Stimulated activated CD8-positive, alpha-beta memory T cell treated with anti-CD3 and anti-CD28 coated beads, Interleukin-7, amount 100 ng/mL, for 4 hours (primary cell): ENCODE measurements at places on chromosomes 3 and 15.

DNA sequence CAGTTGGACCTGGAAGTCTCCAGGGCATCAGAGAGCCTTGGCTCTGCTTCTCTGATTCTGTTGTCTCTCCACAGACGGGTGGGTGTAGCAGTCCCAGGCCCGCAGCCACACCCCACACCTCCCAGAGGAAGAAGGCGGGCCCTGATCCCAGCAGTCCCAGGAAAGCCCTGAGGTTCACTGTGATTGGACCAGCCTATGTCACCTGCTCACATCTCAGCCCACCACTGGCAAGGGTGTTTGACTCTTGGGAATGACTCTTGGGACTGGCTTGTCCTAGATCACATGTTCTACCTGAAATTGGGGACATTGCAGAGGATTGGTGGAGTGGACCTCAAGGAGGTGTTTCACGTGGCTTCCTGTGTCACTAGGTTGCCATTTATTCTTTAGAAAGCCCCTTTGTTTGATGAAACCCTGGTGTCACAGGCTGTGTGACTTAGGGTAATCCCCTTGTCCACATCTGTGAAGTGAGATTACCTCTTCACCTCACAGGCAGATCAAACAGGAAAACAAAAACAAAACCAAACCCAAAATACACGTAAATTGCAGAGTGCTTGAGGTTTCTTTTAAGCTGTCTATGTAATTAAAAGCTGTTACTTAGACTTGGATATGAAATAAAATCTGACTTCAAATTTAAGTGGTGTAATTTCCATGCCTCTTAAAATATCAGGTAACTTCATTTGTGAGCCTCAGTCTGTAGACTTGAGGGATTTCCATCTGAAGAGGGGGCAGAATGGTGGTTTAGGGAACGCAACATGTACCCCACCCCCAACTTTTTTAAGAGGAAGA is 26.7 kb downstream of the FLNB start:
- DNase-seq, result no peak

DNA sequence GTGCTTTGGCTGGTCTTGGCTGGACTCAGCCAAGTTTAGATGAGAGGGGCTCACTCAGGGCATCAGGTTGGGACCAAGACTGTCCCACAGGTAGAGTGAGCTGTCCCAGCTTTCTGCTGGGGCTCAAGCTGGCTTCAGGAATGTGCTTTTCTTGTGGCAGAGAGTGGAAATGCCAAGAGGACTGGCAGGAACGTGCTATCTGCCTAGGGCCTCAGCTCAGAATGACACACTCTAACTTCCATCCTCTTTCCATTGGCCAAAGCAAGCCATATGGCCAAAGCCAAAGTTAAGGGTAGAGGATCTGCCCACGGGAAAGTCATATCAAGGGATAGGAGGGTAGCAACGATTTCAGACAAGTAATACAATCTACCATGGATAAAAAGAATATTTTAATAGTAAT is 178.8 kb downstream of the ABHD5 start:
- no peak for DNase-seq

- no peak for DNase-seq
These were observed 107.4 kb upstream of the MLF1 start for GRCh38 chr3:158463556-158463955.

GRCh38 chr3:187889601-187890404 is 144.5 kb upstream of the BCL6 start:
- DNase-seq, result no peak

DNA sequence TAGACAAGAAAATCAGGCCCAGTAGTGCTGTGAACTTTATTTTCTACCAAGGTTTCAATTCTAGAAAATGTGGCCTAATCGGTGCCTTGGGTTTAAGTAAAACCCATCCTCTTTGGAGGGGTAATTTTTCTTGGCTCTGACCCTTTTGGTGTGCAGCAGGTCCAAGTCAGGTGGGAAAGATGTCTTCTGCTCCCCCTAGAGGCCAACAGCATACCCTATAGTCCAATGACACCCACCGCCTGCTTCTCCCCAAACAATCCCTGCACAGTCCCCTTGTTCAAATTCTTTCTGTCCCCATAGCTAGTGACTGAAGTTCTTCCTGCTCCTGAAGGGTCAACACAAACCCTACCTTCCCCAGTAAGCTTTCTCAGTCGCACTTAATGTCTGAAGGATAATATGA is 261.8 kb upstream of the GOLGA6L4 start:
- DNase-seq, result no peak

DNA sequence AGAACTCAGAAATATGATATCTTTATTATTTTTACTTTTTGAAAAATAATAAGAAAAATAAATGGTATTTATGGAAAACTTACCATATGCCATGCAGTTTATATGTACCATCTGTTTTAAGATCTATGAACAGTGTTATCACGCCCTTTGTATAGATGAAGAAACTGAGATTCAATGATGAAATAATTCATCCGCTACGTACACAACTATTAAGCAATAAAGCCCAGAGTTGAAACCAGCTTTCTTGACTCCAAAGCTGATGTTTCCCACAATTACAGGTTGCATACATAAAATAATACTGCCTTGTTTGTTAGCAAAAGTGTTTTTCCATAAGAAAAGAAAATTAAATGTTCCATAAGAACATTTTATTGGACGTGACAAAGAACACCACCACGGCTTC is 67.2 kb upstream of the BCL6 start:
- no peak for DNase-seq

DNA sequence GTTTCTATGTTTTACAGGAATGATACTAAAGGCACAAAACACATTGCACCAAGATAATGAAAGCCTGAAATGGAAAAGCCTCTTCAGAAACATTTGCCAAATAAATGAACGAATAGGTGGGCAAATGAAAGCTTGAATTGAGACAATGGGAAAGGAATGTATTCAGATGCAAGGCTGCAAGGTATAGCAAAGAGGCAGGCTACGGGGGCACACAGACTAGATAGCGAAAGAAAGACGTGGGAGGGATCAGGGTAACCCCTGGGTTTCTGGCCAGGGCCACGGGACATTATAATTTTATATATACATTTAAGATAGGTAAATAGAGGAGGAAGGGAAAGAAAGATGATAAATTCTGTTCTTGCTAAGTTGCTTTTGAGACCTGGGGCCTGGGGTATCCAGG is 95.9 kb upstream of the NLGN1 start:
- no peak for DNase-seq

DNA sequence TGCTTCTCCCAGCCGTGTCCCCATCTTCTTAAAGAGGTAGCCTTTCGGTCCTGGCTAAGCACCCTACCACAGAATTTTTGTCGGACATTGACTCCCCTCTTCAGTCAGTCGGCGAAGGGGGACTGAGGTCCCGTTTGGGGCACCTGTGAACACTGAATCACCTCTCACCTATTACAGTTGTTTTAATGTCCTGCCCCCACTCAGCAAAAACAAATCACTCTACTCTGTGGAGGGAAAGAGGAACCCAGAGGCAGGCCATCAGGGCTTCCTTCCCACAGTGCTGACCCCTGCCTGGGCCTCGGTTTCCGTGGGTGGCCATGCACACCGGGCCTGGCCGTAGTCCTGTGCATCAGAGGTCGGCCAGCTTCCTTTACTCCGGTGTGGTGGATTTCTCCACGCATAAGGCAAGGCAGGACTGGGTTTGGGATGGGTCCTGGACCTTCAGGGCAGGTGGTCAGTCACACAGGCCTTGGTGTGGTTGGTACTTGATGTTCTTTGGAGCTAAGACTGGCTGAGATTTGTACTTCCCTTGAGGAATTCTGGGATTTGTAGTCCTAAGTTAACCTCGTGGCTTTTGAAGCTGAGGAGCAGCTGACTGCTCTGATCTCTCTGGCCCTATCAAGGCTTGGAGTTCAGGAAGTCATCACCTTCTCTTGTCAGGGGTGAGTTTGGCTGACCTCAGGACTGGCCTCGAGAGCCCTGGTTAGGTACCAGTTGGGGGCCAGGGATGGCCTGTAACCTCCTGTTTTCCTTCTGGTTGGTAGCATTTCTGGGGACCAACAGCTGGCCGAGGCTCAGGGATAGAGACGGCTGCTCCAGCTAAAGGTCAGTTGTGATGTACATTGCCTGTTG is 627 bp upstream of the FAM131A start:
- no peak for DNase-seq

GRCh38 chr3:157087780-157088600 is 72.0 kb downstream of the CCNL1 start:
- DNase-seq, result no peak

GRCh38 chr3:9180764-9181117 is 68.7 kb downstream of the SRGAP3 start:
- DNase-seq, result no peak

DNA sequence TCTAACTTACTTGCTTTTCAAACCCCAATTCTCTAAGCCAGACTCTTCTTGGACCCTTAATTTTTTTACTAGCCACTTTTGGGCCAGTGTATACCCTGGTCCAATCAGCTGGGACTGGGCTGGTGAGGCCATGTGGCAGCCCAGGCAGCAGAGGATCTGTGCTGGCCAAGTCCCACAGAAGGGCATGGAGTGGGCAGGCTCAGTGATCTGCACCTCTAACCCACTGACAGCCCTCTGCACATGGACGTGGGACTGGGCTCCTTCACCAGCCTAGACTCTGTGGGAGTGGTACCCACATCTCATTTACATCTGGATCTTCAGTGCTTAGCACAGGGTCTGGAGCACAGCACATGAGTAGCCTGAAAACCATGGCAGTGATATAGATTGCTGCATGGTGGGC is 56.1 kb upstream of the PRR23C start:
- DNase-seq, result no peak

GRCh38 chr3:116051040-116051439 is 394.2 kb downstream of the LSAMP start:
- no peak for DNase-seq

- no peak for DNase-seq
These were observed 831.7 kb downstream of the CADM2 start for GRCh38 chr3:85790445-85791030.

- no peak for DNase-seq
These were observed 16.2 kb downstream of the THAP10 start for GRCh38 chr15:70876011-70876410.

- DNase-seq, result no peak
These were observed 192.0 kb downstream of the GHSR start for GRCh38 chr3:172256101-172256734.

- no peak for DNase-seq
These were observed 161.7 kb upstream of the ZNF385D start for GRCh38 chr3:21912711-21913110.

- DNase-seq, result no peak
These were observed 74.8 kb upstream of the POMGNT2 start for GRCh38 chr3:43180694-43181093.

DNA sequence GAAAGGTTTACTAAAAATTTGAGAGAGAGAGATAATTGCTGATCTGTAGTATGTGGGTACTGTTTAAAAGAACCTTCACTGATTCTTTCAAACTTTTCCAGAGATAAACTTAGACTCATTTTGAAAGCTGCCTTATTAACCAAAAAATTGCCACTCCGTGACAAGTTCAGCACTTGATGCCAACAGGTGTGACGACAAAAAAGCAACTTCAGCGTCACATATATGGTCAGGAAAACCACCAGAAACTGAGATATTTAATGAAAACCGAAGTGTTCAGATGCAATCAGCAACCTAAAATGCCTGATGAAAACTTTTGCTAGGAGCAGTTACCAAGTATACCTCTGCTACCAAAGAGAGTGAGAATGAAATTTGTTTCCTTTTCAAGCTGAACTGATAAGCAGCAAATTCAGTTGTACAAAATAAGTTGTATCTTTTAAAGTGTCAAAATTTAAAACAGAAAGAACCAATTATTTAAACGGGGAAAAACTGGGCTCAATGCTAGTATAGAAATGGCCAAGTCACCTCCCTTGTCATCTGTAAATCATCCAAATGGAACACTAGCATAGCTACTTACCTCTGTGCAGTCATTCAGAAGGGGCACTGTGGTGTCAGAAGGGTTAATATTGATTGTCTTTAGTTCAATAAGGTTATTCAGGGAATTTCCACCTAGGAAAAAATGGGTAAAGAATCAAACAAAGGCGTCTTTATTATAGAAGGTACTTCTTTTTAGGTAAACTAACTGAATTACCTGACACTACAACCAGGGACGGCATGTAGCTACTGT is 91.5 kb upstream of the OCA2 start:
- no peak for DNase-seq

- DNase-seq, result no peak
These were observed 9.2 kb downstream of the LZTFL1 start for GRCh38 chr3:45832699-45833098.

- no peak for DNase-seq
These were observed 703.3 kb upstream of the LMCD1 start for GRCh38 chr3:7798276-7798675.

- no peak for DNase-seq
These were observed 894 bp upstream of the ANKRD63 start for GRCh38 chr15:40283615-40284300.

DNA sequence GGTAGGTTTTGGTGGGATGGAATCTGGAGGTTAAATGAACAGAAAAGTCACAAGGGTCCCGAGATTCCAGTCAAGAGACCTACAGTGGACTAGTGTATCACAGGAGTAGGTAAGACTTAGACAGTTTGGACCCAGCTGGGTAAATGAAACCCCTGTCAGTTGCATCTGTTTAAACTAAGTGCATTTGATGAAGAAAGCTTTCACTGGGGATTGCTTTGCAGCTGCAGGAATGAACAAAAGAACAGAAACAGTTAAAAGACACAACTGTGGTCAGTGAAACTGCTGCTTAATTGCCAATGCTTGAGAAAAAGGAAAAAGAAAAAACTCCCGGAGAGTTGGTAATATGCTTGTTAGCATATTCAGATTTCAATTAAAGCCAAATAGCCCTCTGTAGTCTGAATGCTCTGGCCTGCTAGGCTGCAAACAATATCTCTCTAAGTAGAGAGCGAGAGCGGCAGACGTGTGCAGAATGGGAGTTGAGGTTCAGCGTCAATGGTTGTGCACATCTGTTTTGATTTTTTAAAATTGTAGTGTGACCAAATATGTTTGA is 37.1 kb downstream of the OXNAD1 start:
- no peak for DNase-seq

DNA sequence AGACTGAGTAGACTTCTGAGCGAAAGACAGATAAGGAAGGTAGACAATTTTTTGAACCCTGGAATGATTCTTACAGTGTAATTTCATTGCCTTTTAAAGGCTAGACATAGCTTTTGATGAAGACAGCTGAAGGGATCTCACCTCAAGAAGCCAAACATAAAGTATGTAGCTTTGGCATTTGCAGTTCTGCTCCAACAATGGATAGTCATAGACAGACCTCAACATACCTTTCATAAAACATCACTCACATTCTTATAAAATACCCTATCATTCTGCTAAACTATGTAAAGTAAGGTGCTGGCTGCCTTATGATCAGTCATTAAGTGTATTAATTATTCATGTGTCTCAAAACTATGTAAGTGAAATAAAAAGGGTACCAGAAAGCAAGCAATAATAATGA is 70.0 kb downstream of the UBE3A start:
- DNase-seq, result no peak
